ENCODE measurements at places on chromosomes 6 and 20.

- no peak for DNase-seq
Observed at GRCh38 chr6:45467853-45468252, 90.1 kb upstream of the SUPT3H start.

- no peak for DNase-seq
Observed at GRCh38 chr6:27966044-27966443, 9.0 kb downstream of the OR2B6 start.

GRCh38 chr6:147617366-147617765 lies 108.9 kb downstream of the SAMD5 start:
- no peak for DNase-seq

DNA sequence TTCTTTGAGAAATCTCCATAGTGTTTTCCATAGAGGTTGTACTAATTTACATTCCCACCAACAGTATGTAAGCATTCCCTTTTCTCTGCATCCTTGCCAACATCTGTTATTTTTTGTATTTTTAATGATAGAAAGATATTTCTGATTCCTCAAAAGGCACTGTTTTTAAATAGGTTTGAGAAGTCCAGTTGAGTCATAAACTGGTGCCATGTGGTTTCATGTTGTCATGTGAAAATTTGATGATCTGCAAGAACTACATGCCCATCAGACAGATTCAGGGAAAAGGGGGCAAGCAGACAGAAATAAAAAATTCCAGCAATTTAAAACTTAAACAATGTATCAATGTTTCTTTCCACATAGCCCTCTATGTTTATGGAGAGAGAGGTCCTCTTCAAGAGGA lies 227.5 kb downstream of the KCNQ5 start:
- peak; percentile 39 for DNase-seq

DNA sequence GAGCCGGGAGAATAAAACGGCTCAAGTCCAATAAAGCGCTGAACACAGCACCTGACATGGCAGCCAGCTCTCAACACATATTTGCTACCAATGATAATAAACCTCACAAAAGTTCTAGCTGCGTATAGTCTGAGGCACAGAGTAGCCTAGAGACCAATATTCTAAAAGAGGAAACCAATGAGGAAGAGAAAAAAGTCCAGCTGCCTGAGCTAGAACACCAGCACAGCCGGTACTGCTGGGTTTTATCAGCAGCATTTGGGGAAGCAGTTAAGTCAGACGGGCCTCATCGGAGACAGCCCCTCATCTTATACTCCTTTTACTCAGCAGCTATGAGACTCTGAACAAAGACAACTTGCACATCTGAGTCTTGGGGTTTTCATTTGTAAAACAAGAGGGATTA lies 2.4 kb upstream of the RTF2 start:
- DNase-seq, result no peak

GRCh38 chr6:101435038-101435437 lies 41.5 kb downstream of the GRIK2 start:
- DNase-seq, result no peak

- DNase-seq, result no peak
Observed at GRCh38 chr6:96948631-96949030, 24.1 kb downstream of the KLHL32 start.

Measured in IMR-90 (cell line).